ENCODE measurements at places on chromosomes 3 and 15. TPM values are rescaled to one million over a fixed set of nuclear protein-coding genes. Genes with fewer than 3 reads are reported as not detected.

GOLGA8S gene
- 0.66 TPM for total RNA-seq

ZBED2 gene
- not detected for total RNA-seq

SERPINI2 gene
- not detected for total RNA-seq

GRCh38 chr15:27066446-27066845, 95.5 kb downstream of the GABRG3 start:
- H3K27ac ChIP-seq, result no peak overlapping the region
- H3K36me3 ChIP-seq, result no peaks in the 10 kb centered on the region
- no peaks in the 10 kb centered on the region for H3K4me1 ChIP-seq

GRCh38 chr15:95194746-95195145, 963.4 kb downstream of the MCTP2 start:
- no peak overlapping the region for H3K27ac ChIP-seq
- H3K36me3 ChIP-seq, result no peaks in the 10 kb centered on the region
- no peaks in the 10 kb centered on the region for H3K27me3 ChIP-seq
- H3K4me1 ChIP-seq, result no peaks in the 10 kb centered on the region

- no peak overlapping the region for H3K27ac ChIP-seq
- H3K36me3 ChIP-seq, result no peaks in the 10 kb centered on the region
- H3K4me3 ChIP-seq, result no peak overlapping the region
- H3K27me3 ChIP-seq, result no peaks in the 10 kb centered on the region
Observed at GRCh38 chr3:11134794-11135193, 19.5 kb upstream of the HRH1 start.

GRCh38 chr15:67006083-67007065, 59.0 kb upstream of the SMAD3 start:
- H3K27ac ChIP-seq, result no peak overlapping the region
- DNase-seq, result no peak
- no peaks in the 10 kb centered on the region for H3K36me3 ChIP-seq
- H3K4me3 ChIP-seq, result no peak overlapping the region
- no peaks in the 10 kb centered on the region for H3K27me3 ChIP-seq

- H3K4me3 ChIP-seq, result peak overlapping the region; percentile 93
- no peaks in the 10 kb centered on the region for H3K4me1 ChIP-seq
- DNase-seq, result no peak
- H3K27me3 ChIP-seq, result no peaks in the 10 kb centered on the region
- H3K36me3 ChIP-seq, result no peaks in the 10 kb centered on the region
Observed at GRCh38 chr15:84749111-84749991, 959 bp downstream of the ZNF592 start.

GRCh38 chr15:64361259-64361658, 5.3 kb upstream of the CSNK1G1 start:
- H3K36me3 ChIP-seq, result no peaks in the 10 kb centered on the region
- no peaks in the 10 kb centered on the region for H3K4me1 ChIP-seq
- no peak for DNase-seq
- H3K4me3 ChIP-seq, result no peak overlapping the region

DNA sequence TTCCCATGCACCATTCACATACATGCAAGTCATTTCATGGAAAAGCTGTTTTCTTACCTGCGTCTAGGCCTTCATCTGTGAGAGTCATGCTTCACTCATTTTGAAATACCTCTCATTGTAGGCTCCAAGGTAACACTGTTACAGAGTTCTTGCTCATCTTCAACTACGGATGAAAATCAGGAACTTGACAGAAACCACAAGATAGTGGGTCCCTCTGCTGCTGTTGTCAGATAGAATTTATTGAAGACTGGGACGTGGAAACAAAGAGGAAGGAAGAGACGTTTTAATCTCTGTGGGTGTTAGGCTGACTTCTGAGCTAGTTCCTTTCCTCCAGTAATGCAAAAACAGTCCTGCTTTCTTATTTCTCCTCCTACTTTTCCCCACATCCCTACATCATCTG, at the start of gene P2RY14:
P2RY14 (minus strand) TSS at position 313 of the 400 bp plus-strand sequence. CDS start 64,226 bp downstream, outside the sequence.
- peak within 1 kb of the TSS; percentile 63 for H3K27ac ChIP-seq
- DNase-seq, result no peak
- H3K4me1 ChIP-seq, result no peaks in the 10 kb centered on the region
- no peaks in the 10 kb centered on the region for H3K27me3 ChIP-seq
- peak within 1 kb of the TSS; percentile 5 for H3K4me3 ChIP-seq

GRCh38 chr15:81347910-81348309, 24.0 kb upstream of the STARD5 start:
- H3K4me1 ChIP-seq, result no peaks in the 10 kb centered on the region
- H3K27ac ChIP-seq, result no peak overlapping the region

DNA sequence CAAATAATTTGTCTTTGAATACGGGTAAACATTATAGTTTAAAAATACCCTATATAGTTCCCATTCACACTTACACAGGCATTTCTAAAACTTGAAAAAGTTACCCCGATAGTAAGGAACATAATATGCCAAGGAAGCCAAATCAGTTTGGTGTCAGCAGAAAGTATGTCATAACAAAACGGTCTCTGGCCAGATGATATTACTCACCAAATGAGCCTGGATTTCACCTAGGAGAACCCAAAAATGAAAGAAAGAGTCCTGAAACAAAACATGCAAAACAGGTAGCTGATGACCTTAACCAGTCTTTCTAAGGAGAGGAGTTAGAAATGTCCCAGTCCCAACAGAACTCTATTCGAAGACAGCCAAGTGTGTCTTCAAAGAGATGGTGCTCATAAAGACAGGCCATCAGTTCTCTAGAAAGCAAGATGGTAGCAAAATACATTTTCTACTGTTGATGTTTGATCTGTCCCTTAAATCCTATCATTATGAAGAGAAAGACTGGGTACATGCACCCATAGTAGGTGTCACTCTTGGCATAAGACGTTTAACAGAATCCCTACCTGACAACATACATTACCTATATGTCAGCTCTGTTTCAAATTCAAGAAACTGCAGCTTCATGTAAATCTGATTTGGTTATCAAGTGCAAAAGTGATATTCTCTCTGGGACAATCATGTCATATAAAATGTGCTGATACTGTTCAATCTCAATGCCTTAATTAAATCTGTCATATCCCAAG, 942.5 kb downstream of the ROBO1 start:
- H3K27me3 ChIP-seq, result no peaks in the 10 kb centered on the region
- H3K27ac ChIP-seq, result no peak overlapping the region
- H3K36me3 ChIP-seq, result no peaks in the 10 kb centered on the region
- peaks cover 15% of the 10 kb centered on the region for H3K4me1 ChIP-seq
- no peak for DNase-seq
- no peak overlapping the region for H3K4me3 ChIP-seq

DNA sequence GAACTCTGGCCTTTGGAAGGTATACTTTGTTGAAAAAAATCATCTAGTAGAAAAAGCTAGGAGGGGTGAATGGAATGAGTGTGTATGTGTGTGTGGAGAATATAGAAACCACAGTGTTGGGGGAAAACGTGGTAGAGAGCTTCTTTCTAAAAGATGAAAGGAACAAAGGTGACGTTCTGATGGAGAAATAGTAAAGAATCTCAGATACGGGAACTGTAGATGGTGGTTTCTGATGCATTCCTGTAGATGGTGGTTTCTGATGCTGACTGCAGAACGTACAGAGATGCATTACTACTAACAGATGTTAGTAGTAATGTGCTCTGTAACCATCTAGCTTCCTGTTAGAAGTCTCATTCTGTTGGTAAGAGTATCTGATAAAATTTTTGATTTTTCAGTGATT, 60.2 kb downstream of the VPS8 start:
- H3K27me3 ChIP-seq, result no peaks in the 10 kb centered on the region
- no peaks in the 10 kb centered on the region for H3K4me1 ChIP-seq
- H3K36me3 ChIP-seq, result peaks cover 65% of the 10 kb centered on the region
- H3K4me3 ChIP-seq, result no peak overlapping the region
- no peak overlapping the region for H3K27ac ChIP-seq

GRCh38 chr3:58167431-58168351, 43.1 kb downstream of the DNASE1L3 start:
- H3K4me3 ChIP-seq, result no peak overlapping the region
- peak; percentile 50 for DNase-seq
- peak overlapping the region; percentile 71 for H3K27ac ChIP-seq
- no peaks in the 10 kb centered on the region for H3K27me3 ChIP-seq
- peaks cover 28% of the 10 kb centered on the region for H3K4me1 ChIP-seq

DNA sequence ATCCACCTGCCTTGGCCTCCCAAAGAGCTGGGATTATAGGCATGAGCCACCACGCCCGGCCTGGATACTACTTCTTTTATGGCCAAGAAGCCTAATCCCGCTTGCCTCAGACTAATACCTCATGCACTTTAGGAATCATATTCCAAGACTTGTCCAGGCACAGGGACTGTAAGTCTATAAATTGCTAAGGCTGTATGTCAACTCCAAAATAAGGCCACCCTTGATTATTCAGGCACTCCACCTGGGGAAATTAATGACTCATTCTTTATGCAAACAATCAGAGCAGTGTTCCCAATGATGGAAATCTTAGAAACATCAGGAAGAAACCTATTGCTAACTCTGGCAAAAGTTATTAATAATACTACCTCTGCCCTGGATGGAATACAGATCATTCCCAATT, 98.4 kb downstream of the ERC2 start:
- no peak overlapping the region for H3K4me3 ChIP-seq
- H3K36me3 ChIP-seq, result no peaks in the 10 kb centered on the region
- DNase-seq, result no peak
- H3K27ac ChIP-seq, result no peak overlapping the region
- no peaks in the 10 kb centered on the region for H3K4me1 ChIP-seq

DNA sequence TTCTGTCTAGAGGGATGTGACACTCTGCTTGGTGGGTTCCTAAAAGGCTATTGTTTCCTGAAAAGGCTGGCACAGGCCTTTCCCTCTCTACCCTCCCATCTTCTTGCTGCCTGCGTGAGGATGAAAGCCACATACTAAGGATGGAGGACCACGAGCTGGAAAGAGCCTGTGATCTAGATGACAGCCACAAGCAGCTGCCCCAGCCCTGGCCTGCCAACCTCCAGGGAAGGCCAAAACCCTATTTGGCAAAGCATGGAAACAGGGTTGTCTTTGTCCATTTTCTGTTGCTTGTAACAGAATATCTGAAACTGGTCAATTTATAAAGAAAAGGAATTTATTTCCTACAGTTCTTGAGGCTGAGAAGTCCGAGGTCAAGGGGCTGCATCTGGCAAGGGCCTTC, 144.5 kb downstream of the FBLN2 start:
- H3K4me3 ChIP-seq, result no peak overlapping the region
- no peaks in the 10 kb centered on the region for H3K27me3 ChIP-seq
- DNase-seq, result no peak
- H3K27ac ChIP-seq, result no peak overlapping the region
- H3K36me3 ChIP-seq, result no peaks in the 10 kb centered on the region

- H3K4me1 ChIP-seq, result no peaks in the 10 kb centered on the region
- DNase-seq, result no peak
- no peaks in the 10 kb centered on the region for H3K36me3 ChIP-seq
Observed at GRCh38 chr3:112097378-112097777, 11.2 kb downstream of the C3orf52 start.

- H3K27ac ChIP-seq, result no peak overlapping the region
- DNase-seq, result no peak
- H3K36me3 ChIP-seq, result no peaks in the 10 kb centered on the region
- no peak overlapping the region for H3K4me3 ChIP-seq
- no peaks in the 10 kb centered on the region for H3K27me3 ChIP-seq
Observed at GRCh38 chr3:194714137-194714455, 28.4 kb downstream of the FAM43A start.

DNA sequence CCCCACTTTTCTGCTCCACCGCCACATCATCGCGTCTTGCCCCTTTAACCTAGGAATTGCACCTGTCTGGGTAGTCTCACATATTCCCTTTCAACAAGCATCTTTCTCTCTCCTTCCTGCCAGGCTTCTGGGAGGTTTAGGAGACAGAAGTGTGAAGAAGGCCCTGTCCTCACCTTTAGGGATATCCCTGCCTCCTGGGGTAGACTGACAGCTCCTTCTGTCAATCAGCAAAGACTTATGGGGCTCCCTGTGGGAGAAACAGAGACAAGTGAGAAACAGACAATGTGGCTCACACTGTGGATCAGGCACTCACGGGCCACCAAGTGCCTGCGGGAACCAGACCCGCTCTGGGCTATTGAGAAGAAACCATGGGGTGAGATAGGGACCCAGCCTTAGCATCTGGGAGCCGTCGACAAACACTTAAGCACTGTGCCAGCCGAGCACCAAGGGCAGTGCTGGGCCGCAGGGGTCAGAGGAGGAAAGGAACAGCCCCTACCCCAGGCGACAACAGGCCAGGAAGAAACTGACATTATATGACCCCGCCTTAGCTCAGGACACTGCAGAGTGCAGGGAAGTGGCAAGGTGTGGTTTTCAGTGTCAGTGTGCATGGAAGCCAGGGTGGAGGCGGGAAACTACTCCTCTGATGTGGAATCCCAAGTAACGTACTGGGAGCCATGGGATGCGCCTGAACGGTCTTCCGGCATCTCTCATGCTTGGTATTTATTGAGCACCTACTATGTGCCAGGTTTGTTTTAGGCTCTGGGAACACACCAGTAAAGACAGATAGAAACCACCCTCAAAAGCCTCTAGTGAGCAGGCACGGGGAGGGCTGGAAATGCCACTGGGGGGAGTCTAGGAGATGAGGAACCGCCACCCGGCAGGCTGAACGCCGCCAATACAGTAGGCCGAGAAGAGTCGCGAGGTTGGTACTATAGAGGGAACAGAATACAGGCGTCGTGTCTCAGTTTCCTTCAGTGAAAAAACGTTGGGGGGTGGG, 1.8 kb downstream of the EFCC1 start:
- H3K27me3 ChIP-seq, result peaks cover 55% of the 10 kb centered on the region
- peaks cover 13% of the 10 kb centered on the region for H3K4me1 ChIP-seq
- no peaks in the 10 kb centered on the region for H3K36me3 ChIP-seq
- no peak overlapping the region for H3K4me3 ChIP-seq

DNA sequence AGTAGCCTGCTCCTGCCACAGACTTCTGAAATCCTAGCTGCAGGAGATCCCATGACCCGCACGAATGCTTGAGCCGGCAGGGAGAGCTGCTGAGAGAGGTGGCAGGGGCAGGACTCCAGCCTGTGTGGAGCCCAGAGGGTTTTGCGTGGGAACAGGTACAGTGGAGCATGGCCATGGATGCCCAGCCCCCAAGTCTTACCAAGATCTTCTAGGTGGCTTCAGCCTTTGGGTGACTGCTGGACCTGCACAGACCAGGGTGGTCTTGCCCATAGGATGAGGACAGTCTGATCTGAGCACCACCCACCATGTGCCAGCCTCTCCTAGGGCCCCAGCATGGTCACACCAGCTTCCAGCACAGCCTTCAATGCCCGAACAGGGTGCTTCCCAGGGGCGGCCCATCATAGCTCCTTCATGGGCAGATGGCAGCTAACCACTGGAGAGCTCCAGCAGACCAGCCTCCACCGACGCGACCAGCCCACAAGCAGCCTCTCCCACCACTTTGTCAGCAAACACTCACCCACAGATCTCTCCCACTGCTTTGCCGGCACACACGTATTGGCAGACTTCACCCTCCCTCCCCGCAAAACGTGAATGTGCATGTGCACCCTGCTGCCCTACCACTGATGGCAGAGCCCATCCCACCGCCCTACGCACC, 56.0 kb downstream of the ADAMTS17 start:
- H3K27me3 ChIP-seq, result no peaks in the 10 kb centered on the region
- no peak for DNase-seq
- no peaks in the 10 kb centered on the region for H3K36me3 ChIP-seq

DNA sequence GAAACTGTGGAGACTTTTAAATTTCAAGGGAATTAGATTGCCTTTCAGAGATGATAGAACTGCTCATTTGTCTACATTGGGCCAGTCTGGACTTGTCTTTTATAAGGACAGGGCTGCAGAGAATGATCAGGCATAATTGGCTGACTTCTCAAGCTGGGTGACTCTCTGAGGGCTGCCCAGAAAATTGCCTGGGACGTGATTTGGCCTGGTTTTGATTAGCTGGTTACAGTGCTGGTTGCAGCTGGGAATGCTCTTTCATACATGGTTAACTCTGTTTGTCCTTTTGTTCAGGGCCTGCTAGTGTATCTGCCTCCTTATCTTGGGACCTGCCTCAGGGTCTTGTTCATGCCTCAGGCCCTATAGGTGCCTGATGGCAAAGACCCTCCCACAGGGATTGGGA, 245.6 kb downstream of the CLSTN2 start:
- H3K27me3 ChIP-seq, result no peaks in the 10 kb centered on the region
- H3K27ac ChIP-seq, result no peak overlapping the region
- H3K4me3 ChIP-seq, result no peak overlapping the region
- H3K4me1 ChIP-seq, result peaks cover 2% of the 10 kb centered on the region
- DNase-seq, result no peak
